ENCODE measurements at places on chromosomes 4 and X. TPM values are rescaled to one million over a fixed set of nuclear protein-coding genes. Genes with fewer than 3 reads are reported as not detected.

Gene IL15
- total RNA-seq, result not detected

GRCh38 chr4:14615671-14616070, 386.6 kb upstream of the CPEB2 start:
- H3K27me3 ChIP-seq, result no peaks in the 10 kb centered on the region
- H3K4me1 ChIP-seq, result peaks cover 8% of the 10 kb centered on the region
- no peaks in the 10 kb centered on the region for H3K36me3 ChIP-seq
- no peak overlapping the region for H3K4me3 ChIP-seq
- no peak overlapping the region for H3K27ac ChIP-seq

Gene HSFX1
- total RNA-seq, result 0.59 TPM

GRCh38 chr4:39278476-39278875, 87.7 kb downstream of the RFC1 start:
- no peaks in the 10 kb centered on the region for H3K27me3 ChIP-seq
- no peaks in the 10 kb centered on the region for H3K4me1 ChIP-seq
- DNase-seq, result no peak
- H3K27ac ChIP-seq, result no peak overlapping the region

DNA sequence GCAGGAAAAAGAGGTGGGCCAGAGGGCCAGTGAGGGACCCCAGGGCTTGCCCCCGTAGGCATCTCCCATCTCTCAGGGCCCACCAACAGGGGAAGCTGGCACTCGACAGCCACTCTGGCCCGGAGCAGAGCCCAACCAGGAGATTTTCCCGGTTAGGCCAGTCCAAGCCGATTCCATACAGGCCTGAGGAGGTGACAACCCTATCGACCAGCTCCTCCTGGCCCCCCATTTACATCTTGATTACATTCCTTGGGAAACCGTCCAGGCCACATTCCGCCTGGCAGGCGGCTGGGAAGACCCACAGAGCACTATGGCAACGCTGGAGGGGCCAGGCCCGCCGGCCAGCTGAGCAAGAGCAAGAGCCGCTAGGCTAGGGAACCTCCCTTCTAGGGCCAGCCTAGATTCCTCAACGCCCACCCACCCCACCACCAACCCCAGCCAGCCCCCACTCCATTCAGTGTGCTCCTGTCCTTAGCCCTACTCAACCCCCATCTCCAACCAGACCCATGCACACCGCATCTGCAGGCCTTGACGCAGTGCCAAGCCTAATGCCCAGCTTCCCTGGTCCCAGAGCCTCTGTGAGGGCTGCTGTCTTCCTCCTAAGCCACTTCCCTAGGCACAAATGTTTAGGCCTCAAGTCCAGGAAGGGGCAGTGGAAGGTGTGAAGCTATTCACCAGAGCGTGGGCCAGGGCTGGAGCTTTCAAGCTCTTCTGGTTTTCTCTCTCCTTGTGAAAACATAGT, 161.2 kb downstream of the EFNB1 start:
- peak; percentile 79 for DNase-seq
- no peaks in the 10 kb centered on the region for H3K27me3 ChIP-seq
- H3K36me3 ChIP-seq, result no peaks in the 10 kb centered on the region
- peaks cover 5% of the 10 kb centered on the region for H3K4me1 ChIP-seq
- H3K27ac ChIP-seq, result no peak overlapping the region
- no peak overlapping the region for H3K4me3 ChIP-seq

DNA sequence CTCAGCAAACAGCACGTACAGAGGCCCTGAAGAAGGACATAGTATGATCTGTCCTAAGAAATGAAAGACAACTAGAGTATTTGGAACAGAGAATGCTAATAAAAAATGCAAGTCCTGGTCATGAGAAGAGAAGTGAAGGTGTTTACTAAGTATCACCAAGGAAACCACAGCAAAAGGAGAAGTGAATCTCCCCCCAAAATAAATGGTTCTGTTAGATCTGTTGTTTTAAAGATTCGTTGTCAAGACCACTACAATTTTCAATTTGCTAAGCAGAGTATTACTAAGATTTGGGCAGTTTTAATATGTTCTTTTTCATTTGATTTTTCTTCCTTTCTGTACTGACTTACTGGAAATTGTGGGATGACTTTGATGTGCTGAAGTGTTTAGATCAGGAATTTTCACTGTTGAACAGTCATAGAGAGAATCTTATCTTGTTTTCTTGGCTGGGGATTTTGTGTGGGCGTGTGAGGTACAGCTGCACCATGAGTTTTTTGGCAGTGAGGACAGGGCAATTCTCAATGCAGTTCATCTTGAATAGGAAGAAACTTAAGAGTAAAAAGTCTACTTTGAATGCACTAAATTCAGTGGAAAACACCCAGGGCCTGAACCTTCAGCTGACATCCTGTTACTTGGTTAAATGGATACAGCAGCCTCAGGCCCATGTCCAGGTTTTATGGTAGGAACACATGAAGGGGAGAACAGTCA, 132.2 kb downstream of the STIM2 start:
- peaks cover 8% of the 10 kb centered on the region for H3K36me3 ChIP-seq
- no peaks in the 10 kb centered on the region for H3K27me3 ChIP-seq
- H3K27ac ChIP-seq, result no peak overlapping the region
- H3K4me1 ChIP-seq, result peaks cover 6% of the 10 kb centered on the region
- no peak overlapping the region for H3K4me3 ChIP-seq
- DNase-seq, result no peak

DNA sequence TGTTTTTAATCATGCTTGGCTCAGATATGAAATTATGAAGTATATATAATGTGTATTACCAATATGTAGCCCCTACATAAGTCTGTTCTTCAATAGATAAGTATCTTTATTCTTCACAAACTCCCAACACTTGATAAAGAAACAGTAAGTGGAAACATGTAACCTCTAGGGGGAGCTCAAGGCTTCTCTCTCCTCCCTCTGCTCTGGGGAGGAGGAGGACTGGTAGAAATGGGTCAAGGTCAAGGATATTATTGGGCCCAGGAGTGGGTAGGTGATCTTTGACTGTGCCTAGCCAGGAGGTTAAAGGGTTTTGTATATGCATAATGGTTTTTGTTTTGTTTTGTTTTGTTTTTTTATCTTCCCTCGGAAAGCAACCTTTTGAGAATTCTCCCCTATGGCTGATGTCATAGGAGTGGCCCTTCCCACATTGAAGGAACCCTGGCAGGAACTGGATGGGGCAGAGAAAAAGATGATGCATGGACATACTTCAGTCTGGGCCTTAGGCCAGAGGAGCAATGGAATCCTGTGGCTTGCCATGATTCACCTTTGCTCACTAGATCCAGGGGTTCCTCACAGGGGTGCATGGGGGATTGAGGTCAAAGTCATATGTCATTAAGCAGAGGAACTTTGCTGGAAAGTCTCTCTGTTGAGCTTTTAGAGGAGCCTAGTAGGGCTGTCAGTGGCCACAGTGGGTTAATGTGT, 460.3 kb downstream of the MID1IP1 start:
- H3K4me1 ChIP-seq, result no peaks in the 10 kb centered on the region
- H3K27ac ChIP-seq, result no peak overlapping the region
- H3K36me3 ChIP-seq, result no peaks in the 10 kb centered on the region
- H3K27me3 ChIP-seq, result no peaks in the 10 kb centered on the region

GRCh38 chr4:76733068-76733771, 164.7 kb downstream of the SOWAHB start:
- H3K27ac ChIP-seq, result no peak overlapping the region
- H3K4me3 ChIP-seq, result no peak overlapping the region
- H3K4me1 ChIP-seq, result no peaks in the 10 kb centered on the region
- no peak for DNase-seq

All from neural progenitor cell (in vitro differentiated cells).